SJCRH30 (cell line): ENCODE measurements at places on chromosomes 11 and 22. TPM values are rescaled to one million over a fixed set of nuclear protein-coding genes. Genes with fewer than 3 reads are reported as not detected.

Gene PRG2
- not detected in 2 replicates for total RNA-seq

Gene DNAJB7
- total RNA-seq: not detected in 2 replicates

Gene RHOD
- total RNA-seq: not detected in 2 replicates

Gene MYEOV
- 2.9 and 6.7 TPM in 2 replicates for total RNA-seq

Gene DEUP1
- not detected in 2 replicates for total RNA-seq

Gene IL10RA
- not detected in 2 replicates for total RNA-seq

Gene ZNRF3
- total RNA-seq: 9.1 and 9.7 TPM in 2 replicates

Gene ZNF214
- 0.20 and 0.61 TPM in 2 replicates for total RNA-seq

Gene UBQLN3
- not detected in 2 replicates for total RNA-seq

Gene MYO7A
- 3.5 and 4.5 TPM in 2 replicates for total RNA-seq

Gene PRODH
- total RNA-seq: 0.13 and 0.18 TPM in 2 replicates

Gene CD81
- 95.3 and 97.7 TPM in 2 replicates for total RNA-seq

Gene CPT1B
- total RNA-seq: 12.6 and 17.1 TPM in 2 replicates

DNA sequence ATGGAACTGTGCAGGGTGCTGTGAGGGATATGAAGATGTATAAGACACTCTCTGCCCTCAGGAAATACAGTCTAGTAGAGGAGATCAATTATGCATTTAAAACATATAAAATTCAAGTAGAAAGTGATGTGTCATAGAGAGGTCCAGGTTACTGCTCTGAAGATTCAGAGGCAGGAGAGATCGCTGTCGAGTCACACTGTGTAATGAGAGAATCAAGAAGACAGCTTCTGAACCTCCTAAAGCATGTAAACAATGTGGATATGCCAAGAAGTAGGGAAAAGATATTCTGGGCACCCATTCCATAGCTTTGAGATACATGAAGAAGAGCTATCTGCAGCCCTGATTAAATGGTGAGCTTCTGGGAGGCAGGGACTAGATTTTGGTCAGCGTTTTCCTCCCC is 16.7 kb downstream of the SSH3 start:
- no peak for DNase-seq
- H3K27ac ChIP-seq: no peak overlapping the region
- no peaks in the 10 kb centered on the region for H3K36me3 ChIP-seq
- peaks cover 4% of the 10 kb centered on the region; the same call in 1 of the 2 replicates for H3K4me1 ChIP-seq
- H3K4me3 ChIP-seq: no peak overlapping the region
- H3K27me3 ChIP-seq: no peaks in the 10 kb centered on the region

DNA sequence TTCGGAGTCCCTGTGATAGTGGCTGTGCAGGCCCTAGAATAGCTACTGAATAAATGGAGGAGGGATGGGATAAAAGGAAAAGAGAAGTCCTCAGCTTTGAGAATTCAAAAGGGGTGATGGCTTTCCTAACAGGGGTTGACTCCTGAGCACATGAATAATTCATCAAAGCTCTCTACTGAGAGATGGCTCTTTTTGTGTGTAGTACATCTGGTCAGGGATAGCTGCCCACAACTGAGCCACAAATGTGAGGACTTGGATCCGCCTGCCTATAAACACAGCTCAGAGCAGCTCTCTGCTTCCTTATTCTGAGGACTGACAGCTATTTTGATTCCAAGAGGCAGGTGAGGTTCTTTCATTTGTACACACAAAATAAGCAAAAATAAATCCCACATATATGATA is 82.3 kb downstream of the USP35 start:
- no peak overlapping the region for H3K4me3 ChIP-seq

DNA sequence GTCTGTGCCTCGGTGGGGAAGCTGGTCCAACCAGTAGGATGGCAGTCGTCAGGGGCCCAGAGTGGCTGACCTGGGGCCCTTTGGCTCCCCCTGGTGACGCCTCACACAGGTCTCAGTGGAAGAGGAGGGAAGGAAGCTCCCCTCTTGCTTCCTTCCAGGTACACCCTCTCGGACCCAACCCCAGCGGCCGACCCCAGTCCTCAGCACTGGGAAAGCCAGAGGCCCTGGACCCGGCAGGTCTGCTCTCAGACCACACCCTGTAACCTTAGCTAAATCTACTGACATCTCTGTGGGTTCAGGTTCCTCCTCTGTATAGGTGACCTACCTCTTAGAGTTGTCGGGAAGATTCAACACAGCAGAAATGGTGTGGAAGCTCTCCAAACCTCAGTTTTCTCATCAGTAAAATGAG is 3.4 kb upstream of the SCUBE1 start:
- H3K36me3 ChIP-seq: no peaks in the 10 kb centered on the region
- no peak overlapping the region for H3K27ac ChIP-seq
- DNase-seq: peak; percentile 88
- H3K4me3 ChIP-seq: no peak overlapping the region

- no peak overlapping the region for H3K4me3 ChIP-seq
- H3K27ac ChIP-seq: no peak overlapping the region
- H3K4me1 ChIP-seq: no peaks in the 10 kb centered on the region
- no peaks in the 10 kb centered on the region for H3K27me3 ChIP-seq
- no peaks in the 10 kb centered on the region for H3K36me3 ChIP-seq
Observed at GRCh38 chr11:121672630-121673487, 220.1 kb upstream of the SORL1-AS1 start.

DNA sequence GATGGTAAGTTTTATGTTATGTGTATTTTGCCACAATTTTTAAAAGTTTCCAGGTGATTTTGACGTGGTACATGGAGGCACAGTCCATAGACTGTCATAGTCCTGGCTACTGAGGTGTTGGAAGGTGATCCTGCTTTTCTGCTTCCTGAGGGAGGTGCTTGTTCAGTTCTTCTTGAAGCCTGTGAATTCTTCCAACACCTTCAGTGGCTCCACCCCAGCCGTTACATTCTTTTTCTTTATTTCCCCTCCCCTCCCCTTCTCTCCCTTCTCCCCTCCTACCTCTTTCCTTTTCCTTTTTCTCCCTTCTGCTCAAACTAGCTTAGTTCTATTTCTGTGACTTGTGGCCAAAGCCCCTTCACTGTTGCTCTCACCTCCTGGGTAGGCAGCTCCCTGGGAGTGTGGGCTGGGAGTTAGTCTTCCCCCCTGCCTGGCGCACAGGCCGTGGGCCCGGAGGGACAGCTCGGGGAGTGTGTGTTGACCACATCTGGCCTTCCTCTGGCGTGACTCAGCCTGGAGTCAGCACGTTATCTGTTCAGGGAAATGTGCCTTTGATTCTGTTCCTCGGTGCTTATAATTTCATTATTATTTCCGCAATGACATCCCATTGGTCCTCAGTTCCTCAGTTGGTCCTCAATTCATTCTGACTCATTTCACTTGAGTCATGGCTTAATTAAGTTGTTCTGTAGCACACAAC is 566.2 kb downstream of the TBC1D22A start:
- H3K27ac ChIP-seq: no peak overlapping the region
- H3K36me3 ChIP-seq: no peaks in the 10 kb centered on the region
- no peak overlapping the region for H3K4me3 ChIP-seq
- no peaks in the 10 kb centered on the region; the same call in 1 of the 2 replicates for H3K27me3 ChIP-seq
- no peaks in the 10 kb centered on the region for H3K4me1 ChIP-seq
- DNase-seq: peak; percentile 17

DNA sequence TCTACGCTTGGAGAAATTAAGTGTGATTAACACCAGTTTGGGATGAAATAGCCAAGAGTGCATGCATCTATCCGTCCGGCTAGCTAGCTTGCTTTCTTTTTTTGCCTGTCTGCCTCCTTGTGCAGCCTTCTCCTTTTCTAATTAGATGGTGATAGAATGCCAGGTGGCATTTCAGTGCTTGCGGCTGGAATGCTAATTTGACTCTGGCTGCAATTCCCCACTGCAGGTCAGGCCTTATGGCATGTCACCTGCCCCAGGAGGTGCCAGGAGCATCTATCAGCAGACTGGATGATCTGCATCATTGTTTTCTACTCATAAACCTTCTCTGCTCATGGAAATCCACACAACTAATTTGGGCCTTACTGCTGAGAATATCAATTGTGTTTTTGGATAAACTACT is 51.1 kb upstream of the CABP7 start:
- no peaks in the 10 kb centered on the region for H3K27me3 ChIP-seq
- DNase-seq: no peak
- H3K36me3 ChIP-seq: peaks cover 10% of the 10 kb centered on the region; the same call in 1 of the 2 replicates
- H3K4me1 ChIP-seq: no peaks in the 10 kb centered on the region

DNA sequence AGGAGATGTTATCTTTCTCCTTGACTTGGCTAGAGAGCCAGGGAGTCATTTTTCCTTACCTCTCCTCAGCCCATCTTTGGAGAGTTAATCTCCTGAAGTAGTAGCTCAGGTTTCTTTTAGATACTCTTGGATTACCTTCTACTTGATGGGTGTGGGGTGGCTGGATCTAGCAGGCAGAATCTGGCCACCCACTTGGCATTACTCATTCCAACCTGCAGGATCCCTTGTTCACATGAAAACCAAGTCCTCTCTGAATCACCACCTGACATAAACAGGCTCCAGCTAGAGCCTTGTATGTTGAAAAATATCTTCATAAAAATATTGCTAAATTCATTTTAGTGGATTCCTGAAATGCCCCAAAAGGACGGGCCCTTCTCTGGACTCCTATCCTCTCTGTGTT is 250.6 kb upstream of the PLET1 start:
- H3K27ac ChIP-seq: peak overlapping the region; percentile 79
- H3K27me3 ChIP-seq: no peaks in the 10 kb centered on the region
- H3K4me1 ChIP-seq: peaks cover 23% of the 10 kb centered on the region
- no peak overlapping the region for H3K4me3 ChIP-seq
- no peaks in the 10 kb centered on the region for H3K36me3 ChIP-seq

DNA sequence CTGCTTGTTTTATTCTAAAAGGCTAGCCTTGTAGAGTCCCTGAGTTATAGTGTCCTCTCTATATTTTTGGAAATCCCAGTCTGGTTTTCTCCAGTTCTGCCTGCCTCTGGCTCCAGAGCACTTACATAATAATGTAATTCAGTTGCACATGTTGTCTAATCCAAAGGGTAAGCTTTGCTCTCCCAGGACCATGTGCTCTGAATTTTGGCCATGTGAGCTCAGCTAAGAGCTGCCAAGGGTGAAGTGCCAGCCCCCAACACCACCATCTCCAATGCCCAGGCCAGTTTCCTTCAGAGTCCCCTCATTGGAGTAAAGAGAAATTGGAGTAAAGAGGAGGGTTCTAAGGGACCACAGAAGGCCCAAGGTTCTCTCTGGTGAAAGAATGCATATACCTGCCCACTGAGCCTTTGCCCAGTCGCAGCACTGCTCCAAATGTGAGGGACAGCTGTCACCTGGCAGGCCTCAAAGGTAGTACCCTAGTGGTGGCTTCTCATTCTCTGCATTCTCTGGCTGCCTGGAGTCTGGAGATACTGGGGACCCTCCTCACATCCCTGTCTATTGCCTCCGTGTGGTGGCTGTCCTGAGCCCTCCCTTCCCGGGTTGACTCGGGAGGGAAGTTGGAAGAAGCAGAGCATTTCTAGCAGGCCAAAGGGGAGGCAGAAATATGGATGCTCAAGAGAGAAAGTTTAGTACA is 4.9 kb downstream of the CRY2 start:
- no peaks in the 10 kb centered on the region for H3K27me3 ChIP-seq
- H3K4me3 ChIP-seq: no peak overlapping the region
- H3K4me1 ChIP-seq: peaks cover 6% of the 10 kb centered on the region; the same call in 1 of the 2 replicates
- H3K36me3 ChIP-seq: no peaks in the 10 kb centered on the region
